ENCODE measurements at places on chromosomes 12 and 14. TPM values are rescaled to one million over a fixed set of nuclear protein-coding genes. Genes with fewer than 3 reads are reported as not detected.

The FAM181A gene
- not detected for total RNA-seq

The TMEM229B gene
- total RNA-seq = 1.2 TPM

The KLHDC1 gene
- 3.8 TPM for total RNA-seq

The OTOGL gene
- total RNA-seq = 1.6 TPM

The BEGAIN gene
- total RNA-seq = 0.26 TPM
